Karpas-422 (cell line): ENCODE measurements at places on chromosomes 3 and 15.

DNA sequence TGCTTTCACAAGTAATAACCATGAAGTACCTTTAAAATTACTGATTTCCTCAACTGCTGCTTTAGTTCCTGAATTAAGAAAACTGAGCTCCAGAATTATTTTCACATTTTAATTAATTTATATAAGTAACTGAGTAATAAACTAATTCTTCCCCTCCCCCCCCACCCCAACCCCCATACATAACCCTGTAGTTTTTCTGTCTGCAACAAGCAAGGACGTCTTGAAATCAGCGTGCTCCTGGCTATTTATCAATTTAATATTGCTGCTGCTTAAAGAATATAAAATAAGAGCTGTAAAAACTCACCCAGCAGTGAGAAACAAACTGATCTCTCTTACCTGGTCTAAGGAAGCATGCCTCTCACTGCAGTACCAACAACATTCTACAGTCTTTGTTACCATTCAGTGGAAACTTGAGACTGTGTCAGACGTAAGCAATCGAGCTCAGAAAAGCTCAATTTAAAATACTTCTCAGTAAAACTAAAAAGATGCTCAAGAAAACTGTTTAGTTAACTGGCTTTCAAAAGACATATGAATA lies 121.0 kb downstream of the TFDP2 start:
- peak; percentile 90 for DNase-seq

- no peak for DNase-seq
Observed at GRCh38 chr3:38493031-38493430, 3.1 kb upstream of the EXOG start.

DNA sequence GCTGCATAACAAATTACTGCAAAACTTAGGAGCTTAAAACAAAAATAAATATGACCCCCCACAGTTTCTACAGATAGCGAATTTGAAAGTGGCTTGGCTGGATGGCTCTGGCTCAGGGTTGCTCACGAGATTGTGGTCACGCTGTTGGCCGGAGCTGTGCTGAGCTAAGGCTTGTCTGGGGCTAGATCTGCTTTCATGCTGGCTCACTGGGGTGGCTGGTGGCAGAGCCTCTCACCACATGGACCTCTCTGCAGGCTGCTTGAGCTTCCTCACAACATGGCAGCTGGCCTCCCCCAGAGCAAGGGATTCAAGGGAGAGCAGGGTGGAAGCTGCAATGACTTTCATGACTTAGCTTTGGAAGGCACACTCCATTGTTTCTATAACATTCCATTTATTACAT lies 354.1 kb downstream of the SHQ1 start:
- DNase-seq: no peak

DNA sequence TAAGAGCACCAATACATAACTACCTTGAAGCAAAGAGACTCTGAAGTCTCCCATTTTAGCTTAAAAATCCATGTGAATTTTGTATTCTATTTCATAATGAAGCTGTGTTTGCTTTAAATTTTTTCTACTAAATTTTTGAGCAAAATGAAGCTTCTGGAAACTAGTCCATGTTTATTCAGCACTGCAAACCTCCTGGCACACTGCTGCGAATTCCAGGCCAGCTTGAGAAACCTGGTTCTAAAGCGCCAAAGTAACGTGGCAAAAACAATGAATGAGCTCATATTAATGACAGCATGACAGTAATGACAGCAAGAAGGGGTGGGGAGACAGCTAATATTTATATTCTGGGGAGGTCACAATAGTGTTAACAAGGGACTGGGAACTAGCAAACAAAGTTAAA lies 25.7 kb downstream of the CEP152 start:
- DNase-seq: no peak

DNA sequence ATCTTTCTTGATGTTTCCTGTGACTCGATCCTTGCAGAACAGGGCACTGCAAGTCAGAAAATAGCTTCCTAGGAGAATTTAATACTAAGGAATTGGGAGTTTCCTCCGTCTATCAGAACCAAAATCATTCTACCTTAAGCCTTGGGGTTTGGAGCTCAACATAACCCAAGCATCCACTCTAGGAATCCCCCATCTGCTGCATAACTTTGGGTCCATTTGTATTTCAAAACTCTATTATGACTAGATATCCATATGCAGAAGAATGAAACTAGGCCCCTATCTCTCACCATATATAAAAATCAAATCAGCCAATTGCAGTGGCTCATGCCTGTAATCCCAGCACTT lies 61.7 kb upstream of the AKAP13 start:
- no peak for DNase-seq

DNA sequence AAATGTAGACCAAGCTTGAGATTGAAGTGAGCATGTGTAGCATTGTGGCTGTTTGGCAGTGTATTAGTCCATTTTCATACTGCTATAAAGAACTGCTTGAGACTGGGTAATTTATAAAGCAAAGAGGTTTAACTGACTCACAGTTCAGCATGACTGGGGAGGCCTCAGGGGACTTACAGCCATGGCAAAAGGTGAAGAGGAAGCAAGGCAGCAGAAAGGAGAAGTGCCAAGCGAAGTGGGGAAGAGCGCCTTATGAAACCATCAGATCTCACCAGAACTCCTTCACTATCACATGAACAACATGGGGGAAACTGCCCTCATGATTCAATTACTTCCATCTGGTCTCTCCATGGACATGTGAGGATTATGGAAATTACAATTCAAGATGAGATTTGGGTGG lies 8.6 kb upstream of the CERS3 start:
- DNase-seq: peak; percentile 89
